T-helper 1 cell (primary cell): ENCODE measurements at places on chromosomes 1 and 21.

GRCh38 chr21:33700491-33700890 is 58.2 kb downstream of the ITSN1 start:
- DNase-seq = no peak

GRCh38 chr1:58715108-58715507 is 15.2 kb upstream of the MYSM1 start:
- no peak for DNase-seq

DNA sequence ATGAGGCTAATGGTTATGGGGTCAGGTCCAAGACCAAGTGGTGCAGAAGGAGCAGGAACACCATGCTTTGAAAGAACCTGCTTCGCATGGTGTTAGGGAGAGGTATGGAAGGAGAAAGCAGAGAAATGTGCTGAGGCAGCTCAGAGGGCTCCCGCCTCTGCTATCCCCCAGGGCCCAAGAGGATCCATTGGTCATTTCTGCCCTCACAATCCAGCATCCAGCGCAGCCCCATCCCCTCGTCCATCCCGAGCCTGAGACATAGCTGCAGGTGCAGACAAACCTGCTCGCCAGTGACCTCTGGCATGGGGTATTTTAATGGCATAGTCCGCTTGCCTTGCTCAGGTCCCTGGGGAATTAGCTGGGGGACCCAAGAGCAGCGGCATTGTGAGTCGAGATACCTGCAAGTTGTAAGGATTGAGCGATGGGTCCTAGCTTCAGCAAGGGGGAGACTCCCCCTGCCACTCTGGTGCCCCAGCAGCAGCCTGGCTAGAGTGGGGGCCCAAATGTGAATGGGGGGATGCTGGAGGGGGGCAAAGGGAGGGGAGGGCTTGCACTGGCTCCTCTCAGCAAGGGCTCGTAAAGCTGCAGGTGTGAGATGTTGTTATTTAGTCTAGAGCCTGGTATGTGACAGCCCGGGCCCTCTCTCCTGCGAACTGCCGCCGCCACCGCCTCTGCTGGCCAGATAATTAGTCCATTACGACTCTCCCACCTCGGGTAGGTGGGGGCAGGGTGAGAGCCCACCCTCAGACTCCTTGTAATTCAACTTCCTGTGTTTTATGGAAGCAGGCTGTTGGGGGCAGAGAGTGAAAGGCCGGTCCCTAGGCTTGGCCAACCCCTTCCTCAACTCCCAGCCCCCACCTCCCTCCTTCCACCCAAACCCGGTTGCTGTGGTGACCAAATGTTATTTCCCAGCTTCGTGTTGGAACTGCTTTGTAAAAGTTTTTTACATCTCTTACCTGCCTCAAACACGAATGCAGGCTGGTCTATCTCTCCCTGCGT is 118.8 kb downstream of the RNF220 start:
- no peak for DNase-seq

- DNase-seq = no peak
These were observed 30.8 kb downstream of the SPAG17 start for GRCh38 chr1:118154220-118154619.

- no peak for DNase-seq
These were observed 305.4 kb downstream of the TTLL7 start for GRCh38 chr1:83693427-83694126.

DNA sequence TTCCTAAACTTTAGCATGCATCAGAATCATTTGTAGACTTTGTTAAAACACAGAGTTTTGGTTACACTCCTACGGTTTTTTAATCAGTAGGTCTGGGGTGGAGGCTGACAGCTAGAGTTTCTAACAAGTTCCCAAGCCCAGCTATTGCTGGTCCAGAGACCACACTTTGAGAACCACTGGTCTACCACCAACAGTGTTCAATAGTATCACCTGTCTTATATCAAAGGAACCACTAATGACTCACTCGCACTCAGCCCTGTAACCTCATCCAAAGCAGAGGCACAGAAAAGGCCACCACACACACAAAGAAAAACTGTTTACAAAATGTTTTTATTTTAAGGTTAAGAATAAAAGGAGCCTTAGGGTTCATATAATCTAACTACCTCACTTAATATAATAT is 68.7 kb downstream of the HIVEP3 start:
- DNase-seq = no peak

DNA sequence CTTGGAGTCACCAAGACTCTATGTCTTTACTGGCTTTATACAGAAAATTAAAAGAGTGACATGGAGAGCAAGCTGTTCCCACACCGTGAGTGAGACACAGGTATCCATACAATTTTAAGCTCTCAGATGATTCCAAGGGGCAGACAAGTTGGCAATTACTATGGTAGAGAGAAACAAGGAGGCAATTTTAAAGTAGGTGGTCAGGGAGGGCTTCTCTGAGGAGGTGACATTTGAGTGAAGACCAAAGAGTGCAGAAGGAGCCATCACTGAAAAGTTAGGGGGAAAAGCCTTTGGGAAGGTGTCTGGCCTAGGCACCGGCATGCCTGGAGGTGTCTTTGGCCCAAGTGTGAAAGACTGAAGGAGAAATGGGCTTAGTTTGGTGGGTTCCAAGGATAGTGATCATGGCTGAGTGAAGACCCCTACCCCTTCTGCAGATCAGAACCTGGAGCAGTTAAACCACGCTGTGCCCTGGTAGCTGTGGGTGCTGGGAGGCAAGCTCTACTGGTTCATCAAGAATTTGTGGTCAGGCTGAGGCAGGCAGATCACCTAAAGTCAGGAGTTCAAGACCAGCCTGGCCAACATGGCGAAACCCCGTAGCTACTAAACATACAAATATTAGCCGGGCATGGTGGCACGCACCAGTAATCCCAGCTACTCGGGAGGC is 10.4 kb downstream of the IFI6 start:
- no peak for DNase-seq

- DNase-seq = no peak
These were observed 801 bp downstream of the MX1 start for GRCh38 chr21:41426676-41427404.

- no peak for DNase-seq
These were observed 17.6 kb downstream of the MEGF6 start for GRCh38 chr1:3593745-3594144.

- no peak for DNase-seq
These were observed 74.4 kb upstream of the SLC44A3 start for GRCh38 chr1:94745742-94746141.

- DNase-seq = no peak
These were observed 3.9 kb upstream of the CLSPN start for GRCh38 chr1:35773711-35774110.

DNA sequence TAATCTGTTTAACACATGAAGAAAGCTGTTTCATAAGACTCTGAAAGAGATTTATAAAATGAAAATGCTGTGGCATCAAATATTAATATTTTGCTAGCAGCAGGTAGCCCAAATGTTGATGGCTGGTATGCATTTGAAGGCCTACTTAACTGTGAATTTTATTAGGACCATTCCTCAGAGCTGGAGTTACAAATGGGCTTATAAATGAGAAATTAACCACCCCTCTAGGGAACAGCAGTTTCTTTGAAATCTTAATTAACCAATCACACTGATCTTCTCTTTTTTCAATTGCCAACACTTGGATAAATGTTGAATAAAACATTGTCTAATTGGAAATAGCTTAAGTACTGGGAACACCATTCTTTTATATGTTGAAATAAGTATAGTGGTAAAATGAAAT is 129.9 kb downstream of the GPR52 start:
- DNase-seq = no peak

DNA sequence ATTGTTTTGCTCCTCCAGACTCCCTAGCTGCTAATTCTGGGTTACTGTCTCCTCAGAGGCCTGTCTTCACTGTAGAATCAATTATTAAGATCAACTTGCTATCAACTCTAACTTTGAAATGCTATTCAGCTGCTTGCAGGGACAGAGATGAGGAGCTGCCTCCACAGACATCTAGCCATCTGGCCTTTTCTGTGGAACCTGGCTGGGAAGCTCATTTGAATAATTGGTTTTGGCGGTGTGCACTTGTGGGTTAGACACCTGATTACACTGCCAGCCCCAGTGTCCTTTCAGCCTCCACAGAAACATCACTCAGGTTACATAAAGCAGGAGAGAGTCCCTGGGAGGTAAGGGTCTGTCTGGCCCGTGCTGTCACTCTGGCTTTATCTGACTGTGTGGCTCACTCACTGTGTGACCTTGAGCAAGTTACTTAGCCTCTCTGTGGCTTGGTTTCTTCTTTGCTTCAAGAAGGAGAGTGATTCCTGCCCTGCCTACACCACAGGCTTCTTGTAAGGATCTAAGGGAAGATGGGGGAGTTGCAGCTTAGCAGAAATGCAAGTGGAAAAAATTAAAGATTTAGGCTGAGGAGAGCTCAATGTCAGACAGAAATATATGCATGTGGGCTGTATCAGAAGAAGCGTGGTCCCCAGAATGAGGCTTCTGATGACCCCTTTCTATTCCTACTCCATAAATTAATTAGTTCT is 131.6 kb downstream of the BEND5 start:
- DNase-seq = no peak

- DNase-seq = no peak
These were observed 43.4 kb upstream of the GPR88 start for GRCh38 chr1:100494393-100495084.

GRCh38 chr1:177779166-177779965 is 190.5 kb downstream of the SEC16B start:
- DNase-seq = no peak

DNA sequence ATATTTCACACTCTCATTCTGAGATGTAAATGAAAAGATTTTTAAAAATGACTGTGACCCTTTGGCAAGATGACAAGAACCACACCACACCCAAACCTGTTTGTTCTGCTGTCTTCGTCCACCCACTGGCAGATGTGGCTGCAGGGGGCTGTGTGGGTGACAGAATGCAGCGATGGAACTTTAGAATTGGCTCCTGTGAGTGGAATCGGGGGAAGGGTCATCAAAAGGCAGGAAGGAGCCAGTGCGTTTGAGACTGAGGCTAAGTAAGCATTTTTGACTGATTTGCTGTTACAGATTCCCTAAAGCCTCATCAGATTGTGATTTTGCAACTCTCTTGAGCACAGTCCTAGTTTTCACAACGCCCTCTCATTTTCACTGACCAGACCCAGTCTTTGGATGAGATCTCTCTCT is 111.2 kb upstream of the ADGRL2 start:
- DNase-seq = no peak

- no peak for DNase-seq
These were observed 102.6 kb upstream of the PPP2R5A start for GRCh38 chr1:212182579-212182978.

DNA sequence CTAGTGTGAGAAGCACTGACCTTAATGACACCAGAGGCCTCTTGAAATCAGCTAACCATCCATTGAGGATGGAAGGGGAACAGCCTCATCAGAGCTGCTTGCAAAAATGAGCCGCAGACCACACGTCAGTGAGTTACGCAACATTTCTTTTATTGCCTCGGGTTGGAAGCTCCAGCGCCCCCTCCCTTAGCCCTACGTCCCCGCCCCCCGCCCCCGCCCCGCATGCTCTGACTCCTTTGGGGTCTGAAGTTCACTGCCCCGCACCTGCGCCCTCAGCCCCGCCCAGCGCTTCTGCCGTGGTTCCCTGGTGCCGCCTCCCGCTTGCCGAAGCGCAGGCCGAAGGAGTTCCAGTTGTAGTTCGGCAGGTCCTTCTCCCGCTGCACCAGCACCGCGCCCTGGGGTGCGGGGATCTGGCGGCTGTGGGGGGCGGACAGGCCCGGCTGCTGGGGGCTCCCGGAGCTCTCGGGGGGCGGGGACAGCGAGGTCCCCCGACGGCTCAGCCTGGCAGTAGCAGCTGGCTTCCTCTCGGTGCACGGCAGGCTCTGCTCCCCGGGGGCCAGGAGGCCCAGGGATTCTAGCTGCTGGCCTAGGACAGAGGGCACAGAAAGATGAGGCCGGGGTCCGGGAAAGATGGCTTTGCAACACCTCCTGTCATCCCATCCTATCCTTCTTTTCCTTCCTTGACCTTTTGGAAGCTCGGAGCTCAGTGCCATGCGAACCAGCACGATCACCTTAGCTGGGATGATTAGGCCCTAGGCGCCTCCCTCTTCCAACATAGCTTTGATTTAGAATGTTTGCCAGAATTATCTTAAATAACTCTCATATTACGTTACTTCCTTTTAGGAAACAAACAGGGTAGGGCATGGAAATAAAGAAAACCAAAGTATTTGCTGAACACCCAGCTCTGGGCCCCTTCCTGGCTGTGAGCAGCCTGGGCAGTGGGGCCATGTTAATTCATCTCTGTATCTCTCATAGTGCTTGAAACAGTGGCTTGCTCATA is 5.8 kb downstream of the KISS1 start:
- DNase-seq = no peak

- DNase-seq = no peak
These were observed 113.6 kb downstream of the LRRC40 start for GRCh38 chr1:70091811-70092210.
